ENCODE measurements at places on chromosomes 12 and 14.

DNA sequence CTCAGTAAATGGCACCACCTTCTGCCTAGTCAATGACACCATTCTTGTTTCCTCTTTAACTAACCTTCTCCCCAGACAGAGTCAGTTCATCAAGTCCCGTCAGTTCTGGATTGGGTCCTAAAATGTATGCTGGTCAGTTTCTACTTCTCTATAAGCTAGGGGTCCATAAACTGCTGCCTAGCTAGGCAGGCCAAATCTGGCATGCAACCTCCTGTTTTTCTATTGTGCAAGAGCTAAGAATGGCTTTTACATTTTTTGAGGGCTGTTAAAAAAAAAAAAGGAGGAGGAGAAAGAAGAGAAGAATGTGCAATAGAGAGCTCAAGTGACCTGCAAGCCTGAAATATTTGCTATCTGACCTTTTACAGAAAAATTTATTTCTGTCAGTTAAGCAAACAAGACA, 6.4 kb upstream of the TMED10 start:
- no peak for DNase-seq

GRCh38 chr12:28941248-28941647, 207.8 kb upstream of the FAR2 start:
- no peak for DNase-seq

DNA sequence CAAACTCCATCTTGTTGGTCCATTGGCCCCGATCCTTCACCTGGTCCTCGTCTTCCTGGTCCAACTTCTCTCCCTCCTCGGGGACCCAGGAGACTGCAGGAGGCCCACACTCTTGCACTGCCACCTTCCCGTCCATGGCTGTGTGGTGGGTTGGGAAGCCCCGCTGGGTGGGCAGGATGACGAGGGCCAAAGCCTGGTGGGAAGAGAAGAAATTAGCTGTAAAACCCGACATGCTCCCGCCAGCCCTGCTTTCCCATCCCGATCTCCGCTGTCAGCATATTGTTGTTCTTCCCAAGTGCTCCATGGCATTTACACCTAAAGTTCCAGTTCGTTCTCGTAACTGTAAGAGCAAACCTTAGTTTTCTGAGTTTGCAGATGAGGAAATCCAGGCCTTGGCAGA, 4.1 kb downstream of the SLC6A12 start:
- no peak for DNase-seq

DNA sequence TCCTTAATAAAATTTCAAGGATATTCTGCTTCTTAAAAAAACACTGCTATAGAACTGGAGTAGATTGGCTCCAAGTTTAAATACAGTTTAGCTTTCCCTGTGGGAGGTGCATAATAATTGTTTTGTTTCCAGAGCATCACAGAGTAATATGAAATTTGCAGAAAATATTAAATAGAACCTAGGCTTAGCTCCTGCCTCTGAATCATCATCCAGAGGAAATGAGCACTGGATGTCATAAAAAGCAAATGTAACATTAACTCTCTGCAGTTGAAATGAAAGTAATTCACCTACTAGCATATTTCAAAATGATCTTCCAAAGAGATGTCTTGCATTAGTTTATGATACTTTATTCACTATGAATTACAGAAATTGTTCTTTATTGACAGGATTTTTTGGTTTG, 769.8 kb downstream of the C12orf50 start:
- DNase-seq = no peak

- DNase-seq = no peak
Observed at GRCh38 chr12:106181401-106182114, 42.8 kb upstream of the NUAK1 start.

- DNase-seq = no peak
Observed at GRCh38 chr14:54133896-54134295, 177.3 kb upstream of the BMP4 start.

- DNase-seq = no peak
Observed at GRCh38 chr12:49797449-49797776, 30.8 kb downstream of the NCKAP5L start.

- no peak for DNase-seq
Observed at GRCh38 chr12:93434256-93434865, 7.4 kb downstream of the UBE2N start.
